ENCODE measurements at places on chromosomes 2 and 18.

GRCh38 chr2:208096080-208096479 lies 28.2 kb downstream of the CRYGD start:
- DNase-seq, result no peak

DNA sequence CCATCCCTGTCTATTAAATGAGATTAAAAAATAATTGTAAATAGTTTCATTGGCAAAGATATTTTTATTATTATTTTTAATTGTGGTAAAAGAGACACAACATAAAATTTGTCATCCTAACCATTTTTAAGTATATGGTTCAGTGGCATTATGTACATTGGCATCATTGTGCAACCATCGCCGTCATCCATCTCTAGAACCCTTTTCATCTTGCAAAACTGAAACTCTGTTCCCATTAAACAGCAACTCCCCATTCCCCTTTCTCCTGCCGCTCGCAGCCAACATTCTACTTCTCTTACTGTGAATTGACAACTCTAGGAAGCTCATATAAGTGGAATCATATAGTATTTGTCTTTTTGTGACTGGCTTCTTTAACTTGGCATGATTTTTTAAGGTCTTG lies 25.3 kb downstream of the LAMA3 start:
- no peak for DNase-seq

GRCh38 chr2:104430359-104430740 lies 423.6 kb upstream of the POU3F3 start:
- DNase-seq, result no peak

GRCh38 chr2:108542071-108542470 lies 7.8 kb downstream of the LIMS1 start:
- no peak for DNase-seq

- DNase-seq, result no peak
These were observed 823.6 kb downstream of the CPS1 start for GRCh38 chr2:211380041-211380440.

GRCh38 chr2:27901234-27901633 lies 10.7 kb downstream of the BABAM2 start:
- no peak for DNase-seq

GRCh38 chr18:54247511-54248175 lies 21.7 kb upstream of the POLI start:
- no peak for DNase-seq

DNA sequence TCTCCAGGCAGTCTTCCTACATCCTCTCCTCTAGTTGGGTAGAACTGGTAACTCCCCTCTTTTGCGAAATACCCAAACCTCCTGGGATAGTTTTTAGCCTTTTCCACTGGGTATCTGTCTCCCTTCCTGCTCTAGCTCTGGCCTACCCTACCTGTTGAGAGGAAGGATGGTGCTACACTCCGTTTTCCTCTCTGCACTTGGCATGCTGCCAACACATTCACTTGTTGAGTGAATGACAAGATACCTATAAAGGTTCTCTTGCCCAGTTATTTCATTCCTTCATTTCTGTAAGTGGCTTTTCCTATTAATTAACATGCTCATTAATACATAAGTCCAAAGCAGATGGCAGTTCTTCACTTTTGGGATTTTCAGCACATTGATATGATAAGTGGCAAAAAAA lies 293.8 kb downstream of the CNTNAP5 start:
- DNase-seq, result no peak

Measured in central memory CD4-positive, alpha-beta T cell (primary cell).